NCI-H2081 treated with DMSO at 0.1 percent for 48 hours (cell line): ENCODE measurements at places on chromosomes 13 and 19.

DNA sequence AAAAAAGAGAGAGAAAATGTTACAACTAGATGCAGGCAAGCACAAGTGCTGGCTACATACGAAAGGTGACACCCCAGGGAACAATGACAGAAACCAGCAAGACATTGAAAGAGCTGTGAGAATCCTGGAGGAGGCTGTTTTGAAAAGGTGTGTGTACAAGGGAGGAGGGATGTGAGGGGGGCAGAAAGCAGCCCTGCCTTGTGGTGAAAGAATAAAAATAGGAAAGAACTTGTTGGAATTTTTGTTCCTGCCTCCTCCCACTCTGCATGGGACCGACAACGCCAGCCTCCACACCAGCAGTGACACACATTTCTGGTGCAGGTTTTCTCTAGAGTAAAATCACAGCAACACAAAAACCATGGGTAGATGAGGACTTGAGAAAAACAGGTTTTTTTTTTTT, 1258.6 kb downstream of the PCDH9 start:
- no peak for DNase-seq

- no peak for DNase-seq
Observed at GRCh38 chr13:20263393-20264044, 31.4 kb upstream of the GJB6 start.

DNA sequence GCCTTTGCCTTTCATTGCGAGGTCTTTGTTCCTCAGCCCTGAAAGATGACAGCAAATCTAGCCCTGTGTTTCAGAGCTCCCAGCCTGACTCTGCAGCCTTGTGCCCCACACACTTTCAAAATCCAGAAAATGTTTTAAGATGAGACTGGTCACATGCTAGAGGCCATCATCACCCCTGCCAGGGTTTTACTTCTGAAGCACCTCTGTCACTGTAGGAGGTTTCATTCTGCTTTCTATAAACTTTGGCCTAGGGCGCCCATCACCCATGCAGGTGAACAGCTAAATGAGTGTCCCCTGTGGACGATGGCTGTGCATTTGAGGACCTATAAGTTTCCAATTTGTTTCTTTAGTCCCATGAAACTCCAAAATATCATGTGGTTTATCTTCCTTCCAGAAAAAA, 574.2 kb downstream of the MYO16 start:
- no peak for DNase-seq

DNA sequence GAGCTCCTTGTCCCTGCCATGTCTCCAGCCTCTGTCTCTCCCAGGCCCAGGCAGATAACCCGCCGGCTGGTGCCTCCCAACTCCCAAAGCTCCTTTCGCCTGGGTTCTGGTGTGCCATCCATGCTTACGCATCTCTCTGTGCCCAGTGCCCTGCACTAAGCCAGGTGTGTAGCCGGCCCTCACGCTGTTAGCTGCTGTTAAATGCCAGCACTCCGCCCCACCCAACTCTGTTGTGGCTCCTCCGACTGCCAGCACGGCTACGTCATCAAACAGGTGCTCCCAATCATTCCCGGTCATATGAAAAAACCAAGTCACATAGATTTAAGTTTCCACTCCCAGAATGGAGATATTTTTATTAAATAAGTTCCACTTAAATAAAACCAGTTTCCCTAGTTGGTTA, 7.0 kb upstream of the HSPH1 start:
- no peak for DNase-seq

DNA sequence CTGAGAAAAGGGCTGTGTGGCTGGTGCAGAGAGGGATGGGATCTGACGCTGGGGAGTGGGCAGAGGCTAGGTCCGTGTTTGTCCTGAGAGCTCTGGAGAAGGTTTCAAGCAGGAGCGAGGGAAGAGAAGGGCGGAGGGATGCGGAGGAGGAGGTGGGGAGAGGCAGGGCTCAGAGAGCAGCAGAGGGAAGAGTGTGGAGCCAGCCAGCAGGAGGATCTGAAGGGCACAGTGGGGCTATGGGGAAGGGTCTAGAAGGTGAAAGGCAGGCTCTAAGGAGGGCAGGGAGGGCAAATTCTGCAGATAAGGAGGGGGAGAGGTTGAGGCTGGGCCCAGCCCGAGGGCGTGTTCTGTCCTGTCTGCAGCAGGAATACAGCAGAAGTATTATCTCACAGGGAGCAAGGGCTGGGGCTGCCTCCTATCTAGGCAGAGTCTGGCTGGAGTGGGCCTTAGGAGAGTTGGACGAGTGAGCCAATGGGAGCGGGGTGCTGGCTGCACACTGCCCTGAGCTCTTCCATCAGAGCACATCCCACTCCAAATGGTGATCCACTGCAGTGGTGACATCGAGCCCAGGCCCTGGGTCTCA, 6.1 kb downstream of the AP2A1 start:
- no peak for DNase-seq

DNA sequence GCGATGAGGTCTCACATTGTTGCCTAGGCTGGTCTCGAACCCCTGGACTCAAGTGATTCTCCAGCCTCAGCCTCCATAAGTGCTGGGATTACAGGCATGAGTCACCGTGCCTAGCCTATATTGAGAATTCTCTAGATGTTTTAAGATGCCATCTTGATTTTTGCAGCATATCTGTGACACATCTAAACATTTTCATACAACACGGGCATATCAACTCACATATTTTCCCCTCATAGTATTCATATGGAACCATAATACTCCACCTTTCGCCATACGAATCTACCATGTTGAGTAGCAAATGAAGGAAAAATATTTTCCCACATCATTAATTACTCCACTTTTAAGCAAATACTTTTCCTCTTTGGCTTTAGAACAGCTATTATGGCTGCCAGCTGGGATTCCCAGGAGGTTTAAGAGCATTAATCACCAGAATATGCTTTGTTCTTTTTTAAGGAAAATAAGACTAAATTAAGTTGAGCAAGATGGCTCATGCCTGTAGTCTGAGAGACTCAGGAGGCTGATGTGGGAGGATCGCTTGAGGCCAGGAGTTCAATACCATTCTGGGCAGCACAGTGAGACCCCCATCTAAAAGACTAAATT, 56.9 kb upstream of the GTF2F2 start:
- no peak for DNase-seq

- no peak for DNase-seq
Observed at GRCh38 chr19:1172353-1173158, 1.5 kb downstream of the SBNO2 start.

- no peak for DNase-seq
Observed at GRCh38 chr13:111913761-111914140, 153.2 kb upstream of the SOX1 start.

DNA sequence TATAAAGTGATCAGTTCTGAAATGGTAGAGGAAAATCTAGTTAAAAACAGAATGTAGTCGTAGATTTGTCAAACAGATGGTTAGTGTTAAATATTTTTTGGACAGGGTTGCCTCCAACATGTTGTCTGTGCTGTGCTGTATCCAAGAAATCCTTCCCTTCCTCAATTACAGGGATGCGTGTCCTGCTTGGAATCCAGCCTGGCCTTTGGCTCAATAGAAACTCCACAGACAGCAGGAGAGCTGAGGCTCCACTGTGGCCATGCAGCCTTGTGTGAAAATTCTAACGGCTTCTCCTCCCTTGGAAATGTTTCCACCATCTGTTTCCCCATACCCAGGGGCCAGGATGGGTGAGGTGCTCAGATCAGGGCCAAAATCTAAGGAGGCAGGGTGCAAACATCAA, 67.7 kb upstream of the USP29 start:
- DNase-seq, result no peak

DNA sequence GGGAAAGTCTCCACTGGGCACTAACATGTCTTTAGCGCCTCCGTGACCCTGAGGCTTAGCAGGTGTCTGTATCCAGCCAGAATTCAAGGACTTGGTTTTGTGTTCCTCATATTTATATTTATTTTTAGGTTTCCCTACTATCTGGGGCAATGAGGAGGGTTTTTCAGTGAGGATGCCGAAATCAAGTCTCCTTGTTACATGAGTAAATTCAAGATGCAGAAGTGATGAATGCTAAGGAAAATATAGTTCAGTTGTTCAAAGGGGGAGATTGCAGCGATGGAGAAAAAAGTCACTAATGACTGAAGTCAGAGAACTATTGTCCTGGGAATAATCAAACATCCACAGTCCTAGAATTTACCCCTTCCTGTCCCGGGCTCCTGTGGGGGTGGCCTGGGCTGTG, 791 bp upstream of the ADGRE2 start:
- no peak for DNase-seq

- no peak for DNase-seq
Observed at GRCh38 chr19:42561512-42561911, 33.2 kb downstream of the CEACAM8 start.

DNA sequence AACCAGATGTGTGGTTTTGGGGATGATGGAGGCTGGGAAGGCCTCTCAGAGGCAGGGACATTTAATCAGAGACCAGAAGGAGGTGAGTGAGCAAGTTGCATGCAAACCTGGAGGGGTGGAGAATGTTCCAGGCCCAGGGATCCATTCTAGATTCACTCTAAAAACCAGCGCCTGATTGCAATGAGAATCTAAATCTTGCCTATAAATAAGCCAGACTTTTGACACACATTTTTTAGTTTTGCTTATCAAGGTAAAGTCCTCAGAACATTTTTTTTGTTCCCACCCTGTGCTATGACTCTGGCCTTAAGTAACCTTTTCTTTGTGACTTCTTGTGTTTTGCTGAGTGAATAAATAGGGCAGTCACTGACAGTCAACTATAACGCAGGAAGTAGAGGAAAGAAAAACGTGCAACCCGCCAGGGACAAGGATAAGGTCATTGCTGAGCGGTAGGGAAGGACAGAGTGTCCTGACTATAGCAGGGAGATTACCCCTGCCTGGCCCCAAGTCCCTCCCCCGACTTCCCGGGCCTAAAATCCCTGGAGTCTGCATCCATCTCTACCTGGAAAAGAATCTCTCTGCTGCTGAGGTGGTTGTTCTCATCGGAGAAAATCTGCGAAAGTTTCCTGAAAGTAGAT, 14.4 kb downstream of the RGL3 start:
- DNase-seq, result no peak

- DNase-seq, result no peak
Observed at GRCh38 chr19:3692141-3693024, 7.9 kb downstream of the PIP5K1C start.

- no peak for DNase-seq
Observed at GRCh38 chr13:80055847-80056246, 285.1 kb downstream of the SPRY2 start.

GRCh38 chr13:22980936-22981335, 199.8 kb upstream of the SGCG start:
- no peak for DNase-seq

DNA sequence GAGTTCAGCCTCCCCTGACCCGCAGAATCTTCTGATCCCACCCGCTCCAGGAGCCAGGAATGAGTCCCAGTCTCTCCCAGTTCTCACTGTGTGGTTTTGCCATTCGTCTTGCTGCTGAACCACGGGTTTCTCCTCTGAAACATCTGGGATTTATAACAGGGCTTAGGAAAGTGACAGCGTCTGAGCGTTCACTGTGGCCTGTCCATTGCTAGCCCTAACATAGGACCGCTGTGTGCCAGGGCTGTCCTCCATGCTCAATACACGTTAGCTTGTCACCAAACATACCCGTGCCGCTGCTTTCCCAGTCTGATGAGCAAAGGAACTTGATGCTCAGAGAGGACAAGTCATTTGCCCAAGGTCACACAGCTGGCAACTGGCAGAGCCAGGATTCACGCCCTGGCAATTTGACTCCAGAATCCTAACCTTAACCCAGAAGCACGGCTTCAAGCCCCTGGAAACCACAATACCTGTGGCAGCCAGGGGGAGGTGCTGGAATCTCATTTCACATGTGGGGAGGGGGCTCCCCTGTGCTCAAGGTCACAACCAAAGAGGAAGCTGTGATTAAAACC, 1.1 kb upstream of the APOE start:
- DNase-seq, result no peak

DNA sequence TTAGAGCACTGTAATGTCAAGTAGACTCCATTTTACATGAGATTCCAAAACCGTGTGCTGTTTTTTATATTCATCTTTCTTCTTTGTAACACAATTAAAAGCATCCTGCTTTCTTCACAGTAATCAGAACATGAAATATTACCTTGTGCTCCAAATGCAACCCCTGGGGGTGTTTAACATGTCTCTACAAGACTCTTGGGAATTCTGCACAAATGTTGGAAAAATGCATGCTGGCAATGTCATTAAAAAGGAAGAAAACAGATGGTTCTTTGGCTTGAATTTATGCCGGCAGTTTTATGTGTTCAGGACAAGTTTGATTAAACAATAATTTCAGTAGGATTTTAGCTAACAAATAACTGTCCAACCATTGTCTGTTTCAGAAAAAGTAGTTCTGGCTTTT, 159.1 kb downstream of the LIG4 start:
- DNase-seq, result no peak

DNA sequence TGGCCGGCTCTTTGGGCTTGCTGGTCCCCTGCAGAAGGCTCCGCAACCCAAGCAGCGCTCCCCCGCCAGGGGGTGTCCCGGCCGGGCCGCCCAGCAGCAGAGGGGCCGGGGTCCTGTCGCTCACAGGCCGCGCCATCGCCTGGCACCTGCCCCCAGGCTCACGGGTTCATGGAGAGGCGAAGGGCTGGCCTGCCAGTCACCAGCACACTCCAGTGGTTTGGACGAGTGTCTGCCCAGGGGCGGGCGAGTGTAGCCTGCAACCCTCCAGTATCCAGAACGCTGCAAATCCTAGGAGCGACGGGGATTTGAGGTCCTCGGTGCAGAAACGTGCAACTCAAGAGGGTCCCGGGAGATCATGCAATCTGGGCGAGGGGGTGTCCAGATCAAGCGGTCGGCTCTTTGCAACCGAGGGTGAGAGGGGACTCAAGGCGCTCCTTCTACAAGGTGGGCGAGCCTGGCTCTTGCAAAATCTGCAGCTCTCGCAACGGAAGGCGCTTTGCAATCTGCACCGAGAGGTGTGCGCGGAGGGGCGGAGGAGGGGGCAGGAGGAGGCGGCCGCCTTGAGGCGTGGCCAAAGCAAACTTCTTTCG, at the start of gene DBP:
DBP (minus strand) TSS at position 521 of the 590 bp plus-strand sequence; CDS start at position 136, 385 bp downstream.
- DNase-seq, result no peak

- DNase-seq, result no peak
Observed at GRCh38 chr13:28753208-28753892, 34.6 kb upstream of the SLC46A3 start.

DNA sequence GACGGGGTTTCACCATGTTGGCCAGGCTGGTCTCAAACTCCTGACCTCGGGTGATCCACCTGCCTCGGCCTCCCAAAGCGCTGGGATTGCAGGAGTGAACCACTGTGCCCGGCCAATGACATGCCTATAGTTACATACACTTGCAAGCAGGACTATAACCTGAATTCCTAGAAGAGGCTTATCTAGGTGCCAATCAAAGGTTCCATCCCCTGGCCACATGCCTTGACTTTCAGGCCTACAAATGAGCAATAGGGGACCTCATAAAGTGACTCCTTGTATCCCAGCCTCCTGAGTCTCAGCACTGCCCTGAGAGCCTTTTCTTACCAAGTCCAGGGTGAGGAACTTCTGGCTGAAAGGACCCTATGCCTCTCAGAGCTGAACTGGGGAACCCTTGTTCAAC, 3.9 kb upstream of the LSM4 start:
- no peak for DNase-seq

GRCh38 chr19:10333758-10334587, 644 bp upstream of the RAVER1 start:
- no peak for DNase-seq

DNA sequence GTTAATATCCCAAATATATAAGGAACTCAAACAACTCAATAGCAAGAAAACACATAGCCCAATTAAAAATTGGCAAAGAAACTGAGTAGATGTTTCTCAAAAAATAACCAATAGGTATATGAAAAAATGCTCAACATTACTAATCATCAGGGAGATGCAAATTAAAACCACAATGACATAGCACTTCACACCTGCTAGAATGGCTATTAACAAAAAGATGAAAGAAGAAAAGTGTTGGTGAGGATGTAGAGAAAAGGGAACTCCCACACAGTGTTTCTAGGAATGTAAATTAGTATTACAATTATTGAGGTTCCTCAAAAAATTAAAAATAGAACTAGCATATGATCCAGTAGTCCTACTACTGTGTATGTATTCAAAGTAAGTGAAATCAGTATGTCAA, 1212.8 kb downstream of the DIAPH3 start:
- no peak for DNase-seq
